ENCODE measurements at places on chromosomes 2 and 18.

DNA sequence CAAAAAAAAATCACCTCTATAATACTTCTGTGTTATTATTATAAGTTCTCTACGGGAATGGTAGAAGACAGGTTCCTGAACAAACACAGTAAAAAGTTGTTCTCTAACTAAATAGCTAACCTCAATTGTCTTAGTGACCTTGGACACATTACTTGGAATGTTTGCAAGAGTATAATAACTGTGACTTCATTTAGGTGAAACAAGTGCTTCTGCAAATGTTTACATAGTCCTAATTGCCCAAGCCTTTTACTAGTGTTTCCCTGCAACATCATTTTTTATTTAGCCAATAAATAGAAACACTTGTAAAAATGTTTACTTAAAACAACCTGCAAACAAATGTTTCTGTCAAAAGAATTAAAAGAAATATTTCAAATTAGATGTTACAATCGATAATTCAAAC, 9.9 kb downstream of the PLEKHM3 start:
- DNase-seq: no peak

DNA sequence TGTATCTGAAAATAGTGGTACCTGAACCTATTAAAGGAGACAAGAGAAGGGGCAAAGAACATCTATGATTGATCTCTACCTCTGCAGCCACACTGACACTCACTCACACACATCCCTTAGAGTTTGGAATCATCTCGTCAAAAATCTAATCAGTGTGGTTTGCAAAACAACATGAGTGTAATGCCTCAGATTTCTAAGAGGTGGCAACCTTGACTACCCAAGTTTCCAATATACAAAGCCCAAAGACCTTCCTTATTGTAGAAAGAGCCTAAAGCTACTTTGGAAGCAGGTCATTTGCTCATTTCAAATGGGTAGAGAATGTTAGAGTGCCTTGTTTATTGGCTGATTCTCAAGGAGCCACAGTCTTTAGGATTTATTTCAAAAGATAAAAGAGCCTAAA, 444.9 kb downstream of the ARHGAP15 start:
- DNase-seq: no peak

- DNase-seq: no peak
Observed at GRCh38 chr18:10410472-10411308, 43.7 kb upstream of the APCDD1 start.

DNA sequence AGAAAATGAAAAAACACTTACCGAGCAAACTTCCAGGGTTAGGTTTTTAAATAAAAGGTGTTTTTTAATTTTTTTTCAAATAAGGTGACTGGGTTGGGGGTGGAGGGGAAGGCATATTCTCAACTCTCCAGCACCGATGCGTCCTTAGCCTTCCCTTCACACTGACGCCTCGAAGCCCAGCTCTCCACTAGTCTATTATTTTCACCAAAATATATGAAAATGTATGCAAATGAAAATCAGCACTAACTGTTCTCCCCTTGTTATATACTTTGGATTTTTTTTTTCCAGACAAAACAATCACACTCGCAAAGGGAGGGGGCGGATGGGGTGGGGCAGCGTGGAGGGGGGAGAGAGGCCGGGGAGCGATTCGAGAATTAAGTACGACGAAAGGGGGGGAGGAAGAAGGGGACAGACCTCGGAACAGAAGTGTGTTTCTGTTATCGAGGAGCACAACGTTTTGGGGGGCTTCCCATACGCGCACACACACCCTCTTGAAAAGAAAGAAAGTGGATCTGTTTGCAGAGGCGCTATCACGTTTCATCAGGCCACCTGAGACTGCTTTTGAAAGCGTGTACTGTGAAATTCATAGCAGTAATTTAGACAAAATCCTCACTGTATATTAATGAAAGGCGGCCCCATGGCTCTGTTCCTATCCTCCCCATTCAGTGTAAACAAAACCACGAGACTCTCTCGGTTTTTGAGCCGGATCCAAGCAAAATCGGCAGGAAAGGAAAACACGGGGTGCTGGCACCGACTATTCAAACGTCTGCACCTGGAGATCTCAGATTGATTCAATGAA, 2.4 kb upstream of the POU3F3 start:
- DNase-seq: no peak

GRCh38 chr2:224309176-224309575, 92.7 kb downstream of the FAM124B start:
- no peak for DNase-seq

- peak; percentile 63 for DNase-seq
Observed at GRCh38 chr2:207531032-207531952, 1.5 kb downstream of the CREB1 start.

DNA sequence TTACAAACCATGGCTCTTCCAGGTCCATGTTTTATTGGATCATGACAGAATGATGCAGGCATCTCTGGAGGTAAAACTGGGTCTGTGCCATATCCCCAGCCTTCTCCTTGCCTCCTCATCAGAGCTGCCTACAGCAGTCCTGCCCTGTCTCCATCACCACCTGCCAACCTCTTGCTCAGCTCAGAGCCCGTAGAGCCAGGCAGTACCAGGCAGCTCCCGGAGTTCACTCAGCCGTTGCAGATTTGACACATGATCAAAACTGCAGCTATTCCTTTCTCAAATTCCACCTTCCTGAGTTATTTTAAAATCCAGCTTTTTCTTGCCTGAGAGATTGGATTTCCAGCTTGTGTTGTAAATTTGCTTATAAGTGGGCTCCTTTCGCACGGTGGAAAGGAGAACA, 218.2 kb upstream of the CELF4 start:
- no peak for DNase-seq

Data from hematopoietic multipotent progenitor cell treated with erythropoietin and hydrocortisone succinate and interleukin-3 and kit ligand, for 15 days (in vitro differentiated cells).